ENCODE measurements at places on chromosomes 5 and 9. TPM values are rescaled to one million over a fixed set of nuclear protein-coding genes. Genes with fewer than 3 reads are reported as not detected.

DNA sequence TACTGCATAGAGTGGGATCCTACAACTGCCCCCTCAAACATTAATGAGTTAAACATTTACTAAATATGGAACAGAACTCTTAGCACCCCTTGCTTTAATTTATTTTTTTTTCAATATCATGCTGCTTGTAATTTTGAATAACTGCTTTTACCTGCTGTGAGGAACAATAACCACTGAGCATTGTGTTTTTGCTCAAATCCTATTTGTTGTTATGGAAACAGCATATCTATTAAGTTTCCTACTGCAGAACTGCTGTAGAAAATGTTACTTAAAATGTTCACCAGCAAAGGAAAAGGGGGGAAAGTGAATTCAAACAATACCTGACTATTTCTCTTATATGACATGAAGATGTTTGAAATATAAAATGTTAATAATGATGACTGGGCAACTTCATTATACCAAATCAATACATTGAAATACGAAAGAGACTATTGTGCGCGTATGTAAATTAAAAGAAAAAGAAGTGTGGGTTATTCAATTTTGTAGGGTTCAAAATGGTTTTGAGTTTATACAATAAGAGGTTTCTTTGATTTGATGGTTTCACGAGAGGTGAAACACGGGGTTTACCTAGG lies 1043.8 kb upstream of the NUDT12 start:
- DNase-seq, result no peak

- DNase-seq, result no peak
Observed at GRCh38 chr5:119036101-119036762, 34.7 kb upstream of the DMXL1 start.

- no peak for DNase-seq
Observed at GRCh38 chr9:35681341-35682002, 7.7 kb downstream of the CA9 start.

Gene CAMK2A
- polyA plus RNA-seq, result 1.2 TPM
